Activated T-helper 17 cell treated with anti-CD3 and anti-CD28 coated beads, Interleukin-2, amount 50 U/mL, for 72 hours (primary cell): ENCODE measurements at places on chromosomes 7 and 10. TPM values are rescaled to one million over a fixed set of nuclear protein-coding genes. Genes with fewer than 3 reads are reported as not detected.
A peak's percentile ranks its signal among the peaks of the same experiment; 100 is the strongest.

- no peak for ATAC-seq
These were observed 181.9 kb downstream of the TNS3 start for GRCh38 chr7:47400001-47400400.

DNA sequence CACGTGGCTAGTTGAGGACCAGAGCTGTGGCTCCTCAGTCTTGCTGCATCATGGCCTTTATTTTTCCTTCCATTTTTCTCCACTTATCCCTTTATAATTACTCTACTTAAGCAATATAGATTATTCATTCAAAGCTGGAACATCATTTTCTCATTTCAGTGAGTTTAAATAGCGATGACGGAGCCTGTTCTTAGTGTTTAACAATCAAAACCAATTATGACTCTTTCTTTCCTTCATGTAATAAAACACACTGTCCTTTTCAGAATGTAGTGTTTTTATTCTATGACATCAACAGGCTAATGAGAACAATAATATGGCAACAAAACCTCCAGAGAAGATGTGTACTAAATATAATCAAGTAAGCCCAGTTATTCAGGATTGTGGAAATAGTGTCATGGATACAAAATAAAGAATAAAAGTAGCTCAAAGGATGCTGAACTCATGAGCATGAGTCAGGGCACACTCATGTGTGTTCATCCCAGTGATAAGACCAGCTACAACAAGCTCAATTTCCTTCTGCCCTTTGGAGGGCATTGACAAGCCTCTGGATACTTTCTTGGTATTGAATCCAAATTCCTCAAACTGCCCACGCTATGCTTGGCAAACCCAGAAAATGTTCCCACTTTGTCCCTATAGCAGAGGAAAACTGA is 188.4 kb downstream of the CYP26A1 start:
- no peak for ATAC-seq

DNA sequence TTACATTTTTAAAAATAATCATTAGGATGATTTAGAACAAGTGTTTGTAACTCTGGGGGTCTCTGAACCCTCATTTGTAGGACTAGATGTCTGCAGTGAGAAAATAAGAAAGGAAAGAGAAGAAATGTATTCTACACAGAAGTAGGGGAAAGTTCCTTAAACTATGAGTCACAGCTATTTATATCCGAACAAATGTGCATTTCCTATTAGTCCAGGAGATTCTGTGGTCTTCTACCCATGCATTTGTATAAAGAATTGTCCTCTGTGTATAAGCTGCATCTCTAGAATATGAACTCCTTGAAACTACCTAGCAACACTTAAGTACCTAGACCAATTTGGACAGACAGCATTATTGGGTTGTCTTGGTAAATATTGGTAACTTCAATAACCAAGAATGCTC is 15.9 kb upstream of the CD36 start:
- no peak for ATAC-seq

DNA sequence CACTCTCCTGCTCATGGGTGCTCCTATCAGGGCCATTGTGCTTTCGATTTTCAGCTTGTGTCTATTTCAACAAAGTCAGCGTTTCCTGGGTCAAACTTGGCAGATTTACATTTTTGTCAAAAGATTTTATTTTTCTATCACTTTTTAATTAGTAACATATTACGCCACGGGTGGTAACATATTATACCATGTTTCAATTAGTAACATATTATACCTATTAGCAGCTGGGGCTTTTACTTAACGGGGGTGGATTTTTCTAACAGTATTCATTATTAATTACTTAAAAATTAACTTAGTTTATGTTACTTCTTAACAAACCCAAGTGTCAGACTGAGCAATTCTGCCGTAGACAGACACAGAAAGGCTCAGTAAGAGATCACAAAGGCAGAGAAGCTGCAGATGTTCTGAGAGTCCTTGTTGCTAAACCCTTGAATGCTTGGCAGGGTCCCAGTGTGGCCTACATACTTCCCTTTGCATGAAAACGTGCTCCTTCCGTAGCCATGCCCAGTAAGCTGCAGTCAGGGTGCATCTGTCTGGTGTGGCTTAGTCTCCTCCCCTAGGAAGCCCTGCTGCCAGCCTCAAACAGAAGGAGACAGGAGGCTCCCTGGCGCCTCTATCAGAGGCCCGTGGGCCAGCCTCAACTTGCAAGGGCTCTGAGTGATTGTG is 263.1 kb upstream of the CXCL12 start:
- no peak for ATAC-seq

DNA sequence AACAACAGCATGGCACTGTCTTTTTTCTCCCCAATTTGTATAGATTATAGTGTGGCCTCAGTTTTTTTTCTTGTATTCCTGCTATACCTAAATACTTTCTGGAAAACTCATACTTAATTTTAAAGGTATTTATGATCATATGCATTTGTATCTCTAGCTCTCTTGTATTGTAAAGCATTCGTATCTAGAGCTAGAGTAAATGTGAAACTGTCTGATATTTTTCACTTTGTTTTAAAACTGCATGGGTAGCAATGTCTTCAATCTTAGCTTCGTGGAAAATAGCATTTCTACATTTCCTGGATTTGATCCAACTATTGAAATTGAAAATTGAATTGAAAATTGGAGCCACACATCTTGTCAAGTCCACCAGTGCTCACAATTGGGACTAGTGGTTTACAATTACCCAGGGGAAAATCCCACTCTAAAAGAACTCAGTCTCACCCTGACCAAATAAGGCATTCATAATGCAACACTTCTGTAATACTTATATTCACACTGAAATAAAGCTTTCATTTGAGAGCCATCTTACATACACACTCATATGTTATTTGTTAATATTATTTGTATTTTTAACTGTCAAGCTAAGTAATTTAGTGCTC is 51.3 kb upstream of the KLF6 start:
- peak; percentile 93 for ATAC-seq

The PARG gene
- total RNA-seq, result 22.9 TPM

The COL17A1 gene
- total RNA-seq, result not detected

- ATAC-seq, result no peak
These were observed 26.6 kb downstream of the KCNH2 start for GRCh38 chr7:150951521-150951920.

DNA sequence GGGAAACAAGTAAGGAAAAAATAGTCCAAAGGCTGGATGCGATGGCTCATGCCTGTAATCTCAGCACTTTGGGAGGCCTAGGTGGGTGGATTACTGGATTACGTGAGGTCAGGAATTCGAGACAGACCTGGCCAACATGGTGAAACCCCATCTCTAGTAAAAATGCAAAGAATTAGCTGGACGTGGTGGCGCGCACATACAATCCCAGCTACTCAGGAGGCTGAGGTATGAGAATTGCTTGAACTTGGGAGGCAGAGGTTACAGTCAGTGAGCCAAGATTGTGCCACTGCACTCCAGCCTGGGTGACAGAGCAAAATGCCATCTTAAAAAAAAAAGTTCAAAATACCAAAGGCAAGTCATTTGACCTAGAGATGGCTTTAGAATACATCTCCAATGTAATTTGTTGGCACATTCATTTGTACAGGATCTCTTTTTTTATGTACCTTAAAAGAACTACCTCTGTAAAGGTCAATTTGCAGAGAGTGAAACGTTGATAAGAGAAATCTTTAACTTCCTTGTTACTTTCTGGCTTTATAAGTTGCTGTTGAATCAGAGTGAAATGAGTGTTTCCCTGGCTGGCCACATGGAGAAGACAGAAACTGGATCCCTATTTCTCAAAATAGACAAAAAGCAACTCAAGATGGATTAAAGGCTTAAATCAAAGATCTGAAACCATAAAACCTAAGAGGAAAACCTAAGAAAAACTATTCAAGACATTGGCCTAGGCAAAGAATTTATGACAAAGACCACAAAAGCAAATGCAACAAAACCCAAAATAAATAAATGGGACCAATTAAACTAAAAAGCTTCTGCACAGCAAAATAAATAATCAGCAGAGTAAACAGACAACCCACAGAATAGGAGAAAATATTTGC is 260.7 kb downstream of the KLF6 start:
- ATAC-seq, result no peak

DNA sequence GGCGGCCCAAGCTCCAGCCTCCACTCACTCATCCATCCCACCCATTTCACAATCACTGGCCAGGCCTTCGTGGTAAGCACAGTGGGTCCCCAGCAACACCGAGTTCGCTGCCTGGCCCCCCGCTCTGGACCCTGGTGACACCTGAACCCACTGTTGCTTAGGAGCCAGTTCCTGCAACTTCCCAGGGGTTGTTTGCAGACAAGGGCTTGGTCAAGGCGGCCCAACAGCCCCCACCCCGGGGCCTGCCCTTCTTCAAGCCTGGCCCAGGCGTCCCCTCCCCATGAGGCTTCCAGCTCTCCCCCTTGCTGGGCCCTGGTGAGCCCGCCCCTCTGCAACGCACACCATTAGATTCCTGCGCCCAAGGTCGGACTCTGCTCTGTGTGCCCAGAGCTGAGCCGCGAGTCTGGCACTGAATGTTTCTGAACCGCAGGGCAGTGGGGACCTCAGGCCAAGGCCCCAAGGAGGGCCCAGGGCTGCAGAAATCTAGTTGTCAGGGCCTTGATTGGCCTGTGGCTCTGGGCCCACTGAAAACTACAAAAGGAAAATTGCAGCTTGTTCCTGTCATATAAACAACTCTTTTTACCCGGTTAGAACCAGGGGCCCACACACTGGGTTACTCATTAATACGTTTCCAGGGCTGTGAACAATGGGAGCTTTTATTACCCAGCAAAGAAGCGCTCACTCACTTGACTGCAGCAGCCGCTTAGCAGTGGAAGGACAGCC is 2.1 kb upstream of the COX19 start:
- ATAC-seq, result no peak

GRCh38 chr10:49005270-49005669 is 65.6 kb upstream of the LRRC18 start:
- ATAC-seq, result no peak
